ENCODE measurements at places on chromosomes 3 and 15. TPM values are rescaled to one million over a fixed set of nuclear protein-coding genes. Genes with fewer than 3 reads are reported as not detected.

DNA sequence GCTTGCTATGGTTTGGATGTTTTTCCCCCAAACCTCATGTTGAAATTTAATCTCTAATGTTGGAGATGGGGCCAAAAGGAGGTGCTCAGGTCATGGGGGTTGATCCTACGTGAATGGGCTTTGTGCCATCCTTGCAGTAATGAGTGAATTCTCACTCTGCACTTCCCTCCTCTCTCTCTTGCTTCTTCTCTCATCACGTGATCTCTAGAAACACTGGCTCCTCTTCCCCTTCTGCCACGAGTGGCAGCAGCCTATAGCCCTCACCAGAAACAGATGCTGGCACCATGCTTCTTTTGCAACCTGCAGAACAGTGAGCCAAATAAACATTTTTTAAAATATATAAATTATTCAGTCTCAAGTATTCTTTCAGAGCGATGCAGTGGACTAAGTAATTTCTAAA lies 13.3 kb upstream of the PLSCR1 start:
- DNase-seq, result no peak

- DNase-seq, result no peak
Observed at GRCh38 chr3:140093742-140094141, 158.8 kb downstream of the CLSTN2 start.

GRCh38 chr3:40996382-40996781 lies 202.9 kb upstream of the CTNNB1 start:
- DNase-seq, result no peak

DNA sequence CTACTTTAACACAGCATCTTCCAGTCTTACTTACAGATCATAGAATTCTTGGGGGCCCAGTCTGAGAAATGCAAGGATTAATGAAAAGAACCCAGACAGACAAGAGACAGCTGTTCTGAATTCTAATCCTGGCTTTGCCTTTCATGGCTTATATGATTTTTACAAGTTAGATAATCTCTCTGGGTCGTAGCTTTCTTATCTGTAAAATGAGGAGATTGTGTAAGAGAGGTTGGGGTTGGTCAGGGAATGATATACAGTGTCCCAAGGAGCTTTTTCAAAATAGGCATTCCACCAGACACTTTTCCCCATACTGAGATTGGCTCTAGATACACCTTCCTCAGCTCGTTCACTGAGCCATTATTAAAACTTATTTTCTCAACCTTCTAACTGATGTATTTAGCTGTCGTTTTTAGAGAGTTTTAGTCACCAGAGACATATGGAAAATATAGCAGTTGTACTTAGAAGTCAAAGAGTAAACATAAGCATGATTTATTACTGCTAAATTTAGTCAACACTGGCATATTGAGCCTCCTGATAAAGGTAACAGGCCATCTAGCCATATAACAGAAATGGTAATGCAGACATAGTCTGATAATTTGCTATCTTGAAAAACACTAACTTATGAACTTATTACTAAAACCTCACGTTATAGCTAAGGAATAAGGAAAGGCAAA lies 163.0 kb upstream of the MLF1 start:
- DNase-seq, result no peak

GRCh38 chr3:73576999-73577461 lies 47.7 kb downstream of the PDZRN3 start:
- no peak for DNase-seq

GRCh38 chr3:108947855-108948254 lies 5.8 kb downstream of the GUCA1C start:
- no peak for DNase-seq

DNA sequence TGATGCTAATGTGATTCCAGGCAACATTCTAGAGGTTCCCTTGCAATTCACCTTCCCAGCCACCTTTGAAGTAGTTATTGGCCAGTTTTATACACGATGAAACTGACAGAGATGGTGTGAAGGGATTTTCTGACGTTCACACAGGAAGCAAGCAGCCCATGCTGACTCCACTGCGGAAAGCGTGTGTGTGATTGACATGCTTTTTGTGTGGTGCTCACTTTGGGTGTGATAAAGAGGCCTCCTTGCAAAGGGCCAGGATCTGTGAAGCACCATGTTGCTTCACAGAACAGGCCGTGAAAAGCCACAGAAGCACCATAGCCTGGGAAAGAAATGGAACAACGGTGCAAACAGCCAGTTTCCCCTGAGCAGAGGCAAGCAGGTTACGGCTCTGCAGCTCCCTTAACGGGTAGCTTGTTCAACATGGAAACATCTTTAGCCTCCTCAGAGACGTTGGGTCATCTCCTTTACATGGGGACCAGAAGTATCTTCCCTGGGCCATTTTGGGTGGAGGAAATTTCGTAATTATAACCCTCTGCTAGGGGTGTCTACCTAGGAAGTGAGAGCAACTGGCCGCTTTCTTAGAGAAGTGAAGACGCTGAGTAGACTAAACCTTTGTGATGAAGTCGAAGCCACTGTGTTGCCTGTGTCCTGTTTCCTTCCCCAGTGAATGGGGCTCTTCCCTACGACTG lies 108.5 kb downstream of the APBA2 start:
- no peak for DNase-seq

DNA sequence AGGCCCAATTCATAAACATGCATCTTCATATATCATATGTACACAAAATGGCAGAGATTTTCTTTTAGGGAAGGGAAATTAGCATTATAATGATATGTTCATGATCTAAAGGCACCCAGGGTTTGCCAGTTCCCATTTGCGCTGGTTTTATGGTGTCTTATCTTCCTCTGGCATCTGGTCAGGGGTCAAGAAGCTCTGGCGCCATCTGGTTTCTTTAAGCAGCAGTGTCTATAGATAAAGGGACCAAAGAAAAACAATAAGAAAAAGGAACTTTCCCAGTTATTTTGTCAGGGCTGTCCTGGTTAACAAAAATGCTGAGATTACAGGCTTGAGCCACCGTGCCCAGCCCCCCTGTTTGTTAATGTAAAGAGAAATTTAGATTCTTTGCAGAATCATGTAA lies 3.3 kb upstream of the DCP1A start:
- no peak for DNase-seq

DNA sequence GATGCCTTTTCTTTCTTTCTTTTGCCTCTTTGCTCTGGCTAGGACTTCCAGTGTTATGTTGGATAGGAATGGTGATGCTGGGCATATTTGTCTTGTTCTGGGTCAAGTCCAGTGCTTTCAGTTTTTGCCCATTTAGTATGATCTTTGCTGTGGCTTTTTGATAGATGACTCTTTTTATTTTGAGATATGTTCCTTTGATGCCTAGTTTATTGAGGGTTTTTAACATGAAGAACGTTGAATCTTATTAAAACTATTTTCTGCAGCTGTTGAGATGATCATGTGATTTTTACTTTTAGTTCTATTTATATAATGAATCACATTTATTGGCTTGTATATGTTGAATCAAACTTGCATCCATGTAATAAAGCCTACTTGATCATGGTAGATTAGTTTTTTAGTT lies 363.8 kb upstream of the RASGRP1 start:
- no peak for DNase-seq

- no peak for DNase-seq
Observed at GRCh38 chr3:48247401-48247811, 6.5 kb downstream of the ZNF589 start.

GRCh38 chr3:13415236-13415986 lies 4.7 kb downstream of the NUP210 start:
- no peak for DNase-seq

DNA sequence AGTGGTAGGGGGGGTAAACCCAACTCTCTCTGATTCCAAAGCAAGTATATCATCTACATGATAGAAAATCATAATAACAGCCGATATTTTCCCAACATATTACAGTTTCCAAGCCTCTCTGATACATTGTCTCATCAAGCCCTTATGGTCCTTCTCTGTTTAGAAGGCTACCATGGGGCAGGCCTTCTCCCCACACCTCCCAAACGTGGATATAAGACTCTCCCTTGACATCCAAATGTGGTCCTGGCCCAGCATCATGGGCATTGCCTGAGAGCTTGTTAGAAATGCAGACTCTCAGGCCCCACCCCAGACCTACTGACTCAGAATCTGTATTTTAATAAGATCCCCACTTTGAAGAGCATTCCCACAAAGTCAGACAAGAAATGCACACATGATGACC lies 17.7 kb upstream of the CCR9 start:
- no peak for DNase-seq

DNA sequence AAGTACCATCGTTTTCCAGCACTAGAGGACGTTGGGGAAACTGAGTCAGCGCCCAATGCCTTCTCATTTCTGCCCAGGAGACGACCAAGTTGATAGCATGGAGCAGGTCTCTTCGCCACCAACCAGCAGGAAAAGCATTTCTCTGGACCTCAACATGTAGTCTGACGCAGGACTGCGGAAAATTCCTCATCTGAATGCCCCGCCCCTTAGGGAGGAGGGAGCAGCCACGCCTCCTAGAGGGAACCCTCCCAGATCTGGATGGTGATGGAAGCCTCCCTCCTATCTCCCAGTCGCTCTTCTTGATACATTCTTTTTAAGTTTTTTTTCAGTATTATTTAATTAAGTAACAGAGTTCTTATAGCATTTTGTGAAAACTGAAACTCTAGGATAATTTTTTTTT lies 17.4 kb upstream of the MINDY4B start:
- DNase-seq, result no peak

The STARD9 gene
- total RNA-seq, result 10.0 TPM

The RBP2 gene
- not detected for total RNA-seq

The CFAP44 gene
- 2.0 TPM for total RNA-seq
